A549 treated with RU486 at 1 μM for 4 hours (cell line): ENCODE measurements at places on chromosomes 2 and 18. TPM values are rescaled to one million over a fixed set of nuclear protein-coding genes. Genes with fewer than 3 reads are reported as not detected.

The DOK6 gene
- total RNA-seq, result not detected in 5 replicates

The OSBPL6 gene
- total RNA-seq, result 5.7 to 8.7 TPM (median 7.0 TPM) in 5 replicates

The EPB41L3 gene
- total RNA-seq, result 0.10 to 0.44 TPM (median 0.24 TPM) in 5 replicates

The C2orf78 gene
- not detected in 5 replicates for total RNA-seq

The TMEM169 gene
- total RNA-seq, result 0.32 to 0.47 TPM (median 0.38 TPM) in 5 replicates

The ST6GAL2 gene
- 15.6 to 27.7 TPM (median 25.6 TPM) in 5 replicates for total RNA-seq

The OR6B2 gene
- not detected in 5 replicates for total RNA-seq

The SERPINB11 gene
- 0.22 TPM in 1 of 5 replicates, not detected in the others for total RNA-seq

The TCF23 gene
- not detected in 5 replicates for total RNA-seq

The AQP12A gene
- not detected in 5 replicates for total RNA-seq

The GPR45 gene
- total RNA-seq, result not detected in 5 replicates

The SDC1 gene
- 151 to 223 TPM (median 171 TPM) in 5 replicates for total RNA-seq

The SLC5A7 gene
- not detected in 5 replicates for total RNA-seq

The TMEM178A gene
- total RNA-seq, result 0.10 to 0.20 TPM (median 0.15 TPM) in 3 of 5 replicates, not detected in the others

The SLC14A1 gene
- not detected in 5 replicates for total RNA-seq

The GDF7 gene
- total RNA-seq, result 0.03 to 0.06 TPM (median 0.04 TPM) in 5 replicates
